AG09319 (cell line): ENCODE measurements at places on chromosomes 6 and 20.

DNA sequence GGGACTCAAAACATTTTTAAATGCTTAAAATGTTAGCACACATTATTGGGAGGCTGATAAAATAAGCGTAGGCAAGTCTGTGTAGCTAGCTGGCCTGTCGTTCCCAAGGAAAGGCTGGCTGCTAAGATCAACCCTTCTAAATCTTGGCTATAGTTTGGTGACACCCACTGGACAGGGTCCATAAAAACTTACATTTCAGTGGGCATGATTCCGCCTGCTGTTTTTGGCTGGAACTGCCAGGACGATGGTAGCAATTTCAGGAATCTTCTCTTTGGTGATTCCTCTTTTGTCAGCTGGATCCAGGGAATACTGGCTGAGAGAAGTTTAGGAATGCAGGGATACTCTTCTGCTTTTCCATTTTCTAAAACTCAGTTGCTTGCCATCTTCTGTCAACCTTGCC, 162.2 kb downstream of the NKAIN2 start:
- no peak for DNase-seq

DNA sequence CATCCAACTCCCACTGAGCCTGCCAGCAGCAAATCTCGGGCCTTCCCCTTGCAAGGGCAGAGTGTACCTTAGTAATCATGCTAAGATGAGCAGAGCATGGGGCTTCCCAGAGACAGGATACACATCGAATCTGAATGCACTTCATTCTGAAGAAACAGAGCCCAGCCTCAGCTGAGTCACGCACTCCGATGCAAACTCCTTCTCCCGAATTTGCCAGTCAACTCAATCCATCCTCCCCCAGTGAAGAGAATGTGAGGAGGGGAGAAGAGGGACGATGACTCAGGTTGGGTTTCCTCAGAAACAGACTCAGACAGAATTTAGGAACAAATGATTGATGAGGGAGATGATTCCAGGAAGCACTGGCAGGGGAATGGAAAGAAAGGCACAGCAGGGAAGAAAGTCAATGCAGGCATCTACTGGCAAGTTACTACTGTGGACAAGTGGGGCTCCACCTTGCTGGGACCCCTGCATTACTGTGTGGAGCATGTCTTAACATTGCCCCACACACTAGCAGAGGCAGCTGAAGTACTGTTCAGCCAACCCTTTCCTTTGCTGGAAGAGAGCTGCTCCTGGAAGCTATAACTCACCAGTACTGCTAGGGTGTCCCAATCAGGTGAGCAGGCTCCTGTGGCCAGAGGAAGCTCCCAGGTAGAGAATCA, 251.6 kb downstream of the ADGB start:
- DNase-seq: no peak

DNA sequence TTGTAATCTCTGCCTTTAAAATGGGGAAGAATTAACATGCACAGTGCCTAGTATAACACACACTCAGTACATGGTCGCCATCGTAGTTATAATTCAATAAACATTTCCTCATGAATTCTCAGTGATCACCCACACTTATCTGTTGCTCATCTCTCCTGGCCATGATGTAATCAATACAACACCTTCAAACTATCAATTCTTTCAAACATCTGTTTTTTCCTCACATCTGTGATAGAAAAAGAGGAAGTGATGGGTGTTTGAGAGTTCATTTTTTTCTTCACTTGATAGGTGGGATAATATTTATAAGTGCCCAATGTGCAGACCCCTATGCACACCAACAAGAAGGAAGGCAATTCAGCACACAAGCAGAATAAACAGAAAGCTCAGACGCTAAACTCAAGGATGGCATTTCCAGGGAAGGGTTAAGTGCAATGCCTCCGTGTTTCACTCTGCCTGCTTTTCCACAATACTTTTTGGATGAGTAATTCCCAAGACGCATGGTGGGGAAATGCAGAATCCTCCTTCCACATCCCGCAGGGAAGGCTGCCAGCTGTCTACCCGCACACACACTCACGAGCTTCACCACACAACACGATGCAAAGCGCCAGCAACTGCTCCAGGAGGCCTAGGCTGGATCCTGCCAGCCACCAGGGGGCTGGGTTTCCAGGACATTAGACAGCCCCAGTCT, 100.3 kb downstream of the GMPR start:
- peak; percentile 99 for DNase-seq

DNA sequence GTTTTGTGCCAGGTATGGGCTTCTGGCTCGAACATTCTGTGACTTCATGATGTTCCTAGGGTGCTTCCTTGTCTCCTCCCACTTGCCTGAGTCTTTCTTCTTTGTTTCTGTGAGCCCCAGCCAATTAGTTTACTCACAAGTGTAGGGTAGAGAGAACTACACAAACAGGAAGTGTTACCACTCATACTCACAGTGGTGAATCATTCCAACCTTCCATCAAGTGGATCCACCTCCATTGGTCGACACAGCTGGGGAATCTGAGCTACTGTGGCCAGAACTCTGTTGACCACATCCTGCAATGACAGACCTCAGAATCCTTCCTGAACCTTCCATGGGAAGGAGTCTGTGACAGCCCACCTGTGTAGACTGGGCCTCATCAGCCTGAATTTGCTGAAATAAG, 76.8 kb downstream of the UNC5CL start:
- peak; percentile 27 for DNase-seq

GRCh38 chr6:132142308-132142707, 191.1 kb upstream of the CCN2 start:
- DNase-seq: no peak

DNA sequence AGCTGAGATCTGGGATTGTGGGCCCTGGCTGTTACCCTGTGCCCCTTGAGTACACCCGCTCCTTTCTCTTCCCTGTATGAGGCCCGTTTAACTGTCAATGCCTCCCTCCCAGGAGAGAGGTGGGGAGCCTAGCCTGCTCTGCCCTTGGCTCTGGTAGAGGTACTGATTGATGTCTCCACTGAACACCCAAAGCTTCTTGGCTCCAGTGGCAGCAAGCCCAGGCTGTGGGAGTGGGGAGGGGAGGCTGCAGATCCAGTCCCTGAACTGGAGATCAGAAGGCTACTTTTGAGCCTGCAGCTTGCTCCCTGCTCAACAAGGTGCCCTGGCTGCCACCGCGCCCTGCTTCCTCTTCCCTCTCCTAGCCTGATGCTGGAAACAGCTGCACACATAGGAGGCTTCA, 7.5 kb downstream of the LRRC73 start:
- no peak for DNase-seq

DNA sequence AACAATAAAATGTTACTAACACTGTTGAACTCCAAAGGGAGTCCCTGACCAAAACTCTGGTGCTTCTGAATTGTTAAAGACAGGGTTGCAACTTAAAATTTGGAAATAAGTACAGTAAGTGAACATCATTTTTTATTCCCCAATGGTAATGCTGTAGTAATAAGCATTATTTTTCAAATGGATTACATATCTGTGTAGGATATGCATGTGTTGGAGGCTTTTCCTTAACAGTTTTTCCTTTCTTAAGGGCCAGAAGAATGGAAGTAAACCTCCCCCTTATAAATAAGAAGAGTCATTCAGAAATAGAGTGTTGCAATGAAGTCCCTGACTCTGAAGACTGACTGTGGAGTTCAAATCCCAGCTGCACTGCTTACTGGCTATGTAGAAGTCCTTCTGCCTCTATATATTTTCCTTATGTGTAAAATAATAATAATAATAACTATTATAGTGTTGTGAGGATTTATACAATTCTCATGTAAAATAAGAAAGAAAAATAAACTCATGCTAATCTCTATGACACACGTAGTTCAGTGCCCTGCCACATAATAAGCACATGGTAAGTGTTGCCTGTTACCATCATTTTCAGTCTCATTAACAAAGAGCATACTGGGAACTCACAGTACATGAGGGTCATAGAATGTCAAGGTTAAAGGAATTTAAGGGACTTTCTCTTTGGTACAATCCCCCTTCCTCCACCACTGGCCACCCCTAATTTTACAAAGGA, 129.8 kb upstream of the SMLR1 start:
- no peak for DNase-seq

DNA sequence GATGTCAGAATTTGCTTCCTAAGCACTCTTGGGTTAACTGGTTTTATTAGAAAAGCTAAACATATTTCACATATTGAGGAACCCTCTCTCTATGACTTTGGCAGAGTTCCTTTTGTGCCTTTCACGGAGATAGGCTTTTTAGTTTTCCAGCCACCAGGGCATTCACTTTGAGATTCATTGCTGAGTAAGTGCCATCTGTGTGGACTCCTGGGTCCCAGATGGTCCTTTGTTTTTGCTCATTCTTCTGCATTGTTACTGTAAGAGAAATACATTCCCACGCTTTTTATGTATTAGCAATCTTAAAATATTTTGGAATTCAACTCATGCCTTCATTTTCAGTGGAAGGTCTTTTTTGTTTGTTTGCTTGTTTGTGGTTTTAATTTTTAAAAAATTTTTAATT, 76.3 kb upstream of the PHACTR2 start:
- no peak for DNase-seq

GRCh38 chr6:90347411-90347851, 50.8 kb upstream of the BACH2 start:
- no peak for DNase-seq

GRCh38 chr20:16975682-16976081, 227.5 kb downstream of the OTOR start:
- DNase-seq: no peak

DNA sequence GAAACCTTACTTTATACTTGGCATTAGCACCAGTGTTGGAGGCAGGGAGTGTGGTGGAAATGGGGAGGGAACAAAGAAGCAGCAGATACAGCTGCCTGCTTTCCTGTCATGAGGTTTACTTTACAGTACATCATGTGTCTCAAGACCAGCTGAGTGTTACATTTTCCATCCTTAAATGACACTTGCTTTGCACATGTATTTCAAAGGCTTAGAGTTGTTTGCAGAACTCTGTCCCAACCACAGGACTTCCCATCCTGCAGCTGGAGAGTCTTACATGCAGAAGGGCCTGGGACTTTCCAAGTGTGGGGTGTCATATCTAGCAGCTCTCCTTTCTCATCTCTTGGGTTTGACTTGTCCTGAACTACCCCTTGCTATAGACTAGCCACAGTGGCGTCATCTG, 395.9 kb downstream of the DHX35 start:
- no peak for DNase-seq

DNA sequence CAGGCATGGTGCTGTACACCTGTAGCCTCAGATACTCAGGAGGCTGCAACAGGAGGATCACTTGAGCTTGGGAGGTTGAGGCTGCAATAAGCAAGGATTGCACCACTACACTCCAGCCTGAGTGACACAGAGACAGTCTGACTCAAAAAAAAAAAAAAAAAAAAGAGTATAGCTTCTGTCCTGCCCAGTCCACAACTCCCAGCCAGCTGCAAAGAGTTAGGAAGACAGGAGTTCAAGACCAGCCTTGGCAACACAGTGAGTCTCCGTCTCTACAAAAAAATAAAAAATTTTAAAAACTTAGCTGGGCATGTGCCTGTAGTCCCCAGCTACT, 28.3 kb upstream of the TLDC2 start:
- DNase-seq: no peak

DNA sequence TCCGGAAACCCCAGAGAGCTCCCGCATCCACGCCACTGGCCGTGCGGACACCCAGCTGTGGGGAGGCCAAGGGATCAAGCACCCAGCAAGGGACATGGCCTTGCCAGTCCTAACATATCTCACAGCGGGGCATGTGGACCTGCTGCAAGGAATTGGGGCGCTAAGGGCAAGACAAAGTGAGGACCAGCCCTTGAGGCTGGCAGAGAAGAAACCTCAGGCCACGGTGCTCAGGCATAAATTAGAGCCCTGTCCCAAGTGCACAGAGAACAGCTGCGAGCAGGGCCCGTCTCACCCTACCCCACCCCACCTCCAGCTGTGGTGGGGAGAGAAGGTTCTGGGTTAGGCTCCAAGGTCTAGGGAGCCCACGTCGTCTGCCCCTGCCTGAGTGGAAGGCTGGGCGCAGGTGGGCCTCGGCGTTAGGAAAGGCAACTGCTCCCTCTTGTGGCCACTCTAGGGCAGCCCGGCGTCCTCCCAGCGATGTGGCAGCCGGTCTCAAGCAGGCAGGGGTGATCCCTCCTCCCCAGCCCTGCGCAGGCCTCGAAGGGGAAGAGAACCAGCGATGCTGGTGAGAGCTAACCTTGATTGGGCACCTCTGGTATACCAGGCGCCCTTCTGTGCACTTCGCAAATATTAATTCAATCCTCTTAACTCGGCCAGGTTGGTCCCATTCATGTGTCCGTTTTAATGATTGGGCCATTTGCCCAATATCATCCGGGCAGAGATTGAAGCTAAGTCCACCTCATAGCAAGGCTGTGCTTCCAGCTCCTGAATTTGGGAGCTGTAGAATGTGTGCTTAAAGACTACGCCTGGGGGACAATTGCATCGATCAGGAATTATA, 235.8 kb downstream of the NFATC2 start:
- DNase-seq: peak; percentile 35

DNA sequence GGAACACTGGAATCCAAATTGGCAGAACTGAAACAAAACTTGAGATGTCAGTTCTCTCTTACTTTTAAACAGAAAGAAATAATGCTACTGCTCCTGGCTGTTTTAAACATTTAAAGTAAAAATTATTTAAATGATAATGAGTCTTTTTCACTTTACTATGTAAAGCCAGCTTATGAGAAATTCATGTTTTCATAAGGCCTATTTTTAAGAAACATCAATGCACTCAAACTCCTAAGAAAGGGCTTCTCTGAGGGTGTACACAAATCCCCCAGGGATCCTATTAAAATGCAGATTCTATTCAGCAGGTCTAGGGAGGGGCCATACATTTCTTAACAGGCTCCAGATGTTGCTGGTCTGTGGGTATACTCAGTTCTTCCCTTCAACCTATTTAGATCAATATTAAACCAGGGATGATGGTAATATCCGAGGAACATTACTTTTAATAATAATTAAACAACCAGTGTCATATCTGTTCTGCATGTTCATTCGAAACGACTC, 2.3 kb downstream of the FERMT1 start:
- DNase-seq: no peak
